ENCODE measurements at places on chromosomes 4 and X.
A peak's percentile ranks its signal among the peaks of the same experiment; 100 is the strongest.

GRCh38 chr4:78337244-78338020 is 214.1 kb upstream of the ANXA3 start:
- no peak for DNase-seq

GRCh38 chrX:50769389-50770063 is 44.5 kb downstream of the SHROOM4 start:
- DNase-seq = no peak

- no peak for DNase-seq
These were observed 56.2 kb downstream of the CD99L2 start for GRCh38 chrX:150842198-150842685.

GRCh38 chr4:41452484-41453225 is 85.3 kb upstream of the LIMCH1 start:
- DNase-seq = no peak

DNA sequence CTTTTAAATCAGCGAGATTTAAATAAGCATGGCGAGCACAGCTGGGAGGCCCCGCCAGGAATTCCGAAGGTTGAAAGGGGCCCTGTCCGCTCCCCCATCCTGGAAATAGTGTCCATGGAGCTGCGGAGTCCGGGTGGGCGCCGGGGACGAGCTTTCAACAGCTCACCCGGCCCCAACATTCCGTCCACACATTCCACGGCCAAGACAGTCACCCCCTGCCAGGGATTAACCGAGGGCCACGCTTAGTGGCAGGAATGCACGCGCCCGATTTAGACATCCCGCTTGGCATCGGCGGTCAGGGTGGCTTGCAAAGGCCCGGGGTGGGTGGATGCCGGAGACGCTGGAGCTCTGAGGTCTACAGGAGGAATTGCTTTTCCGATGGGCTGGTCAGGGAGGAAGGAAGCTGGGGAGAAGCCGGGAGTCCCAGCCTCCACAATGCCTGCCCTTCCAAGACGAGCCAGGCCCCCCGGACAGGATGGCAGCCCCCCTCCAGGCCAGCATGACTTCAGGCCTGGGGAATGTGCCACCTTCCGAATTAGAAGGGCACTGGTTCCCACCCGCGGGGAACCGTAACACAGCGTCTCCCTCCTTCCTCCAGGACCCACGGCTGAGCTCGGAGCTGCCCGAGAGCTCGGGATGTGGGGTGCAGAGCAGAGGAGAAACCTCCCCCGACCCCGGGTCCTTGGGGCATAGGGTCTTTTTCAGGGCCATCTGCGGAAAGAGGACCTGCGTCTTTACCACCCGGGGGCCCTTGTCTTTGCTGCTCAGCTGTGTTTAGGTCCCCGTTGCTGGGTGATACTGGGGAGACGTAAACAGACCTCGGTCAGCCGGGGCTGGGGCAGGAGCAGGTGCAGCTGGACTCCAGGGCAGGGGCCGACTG is 26.9 kb upstream of the PPP2R3B start:
- DNase-seq = no peak

- DNase-seq = no peak
These were observed 175.6 kb downstream of the FBXO8 start for GRCh38 chr4:174107746-174108354.

DNA sequence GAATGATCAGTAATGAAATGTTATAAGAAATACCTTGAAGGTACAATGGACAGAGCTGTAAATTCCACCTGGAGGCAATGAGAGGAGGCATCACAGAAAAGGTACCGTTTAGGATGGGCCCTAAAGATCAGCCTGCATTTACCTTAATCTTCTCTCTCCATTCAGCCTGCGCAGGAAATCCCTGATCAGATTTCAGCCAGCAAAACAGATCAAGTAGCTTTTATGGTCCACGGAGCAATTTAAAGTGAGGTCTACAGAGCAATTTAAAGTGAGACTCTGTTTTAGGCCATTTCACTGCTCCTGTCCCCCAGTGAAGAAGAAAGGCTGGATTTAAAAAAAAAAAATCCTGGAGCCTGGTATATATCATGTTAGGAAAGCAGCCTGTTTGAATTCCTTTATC is 195.1 kb upstream of the VCX start:
- DNase-seq = no peak

GRCh38 chrX:110407910-110408545 is 49.4 kb downstream of the RTL9 start:
- DNase-seq = peak; percentile 43
